ENCODE measurements at places on chromosomes 3 and 15. TPM values are rescaled to one million over a fixed set of nuclear protein-coding genes. Genes with fewer than 3 reads are reported as not detected.

LRTM1 gene
- total RNA-seq, result not detected

SI gene
- not detected for total RNA-seq

C3orf22 gene
- total RNA-seq, result not detected

CHRNA7 gene
- 4.4 TPM for total RNA-seq

ZCWPW2 gene
- total RNA-seq, result 0.31 TPM

SOX14 gene
- 0.57 TPM for total RNA-seq

WDR93 gene
- not detected for total RNA-seq

FOXB1 gene
- total RNA-seq, result 3.7 TPM

MUC13 gene
- not detected for total RNA-seq

GPR62 gene
- total RNA-seq, result 0.33 TPM

GXYLT2 gene
- 2.6 TPM for total RNA-seq

FAM98B gene
- total RNA-seq, result 51.1 TPM

ATP13A5 gene
- not detected for total RNA-seq

KIF15 gene
- 25.8 TPM for total RNA-seq

WNT5A gene
- total RNA-seq, result 1.3 TPM

SKOR1 gene
- 0.13 TPM for total RNA-seq

TMEM158 gene
- 29.1 TPM for total RNA-seq

LIPH gene
- 0.37 TPM for total RNA-seq

PIGZ gene
- total RNA-seq, result 0.29 TPM

SLC22A13 gene
- total RNA-seq, result not detected

DPPA2 gene
- total RNA-seq, result 3.1 TPM

Measured in H9 (cell line).